ENCODE measurements at places on chromosomes 2 and 18. TPM values are rescaled to one million over a fixed set of nuclear protein-coding genes. Genes with fewer than 3 reads are reported as not detected.

PPP1R1C gene
- total RNA-seq, result 29.6 TPM

DNA sequence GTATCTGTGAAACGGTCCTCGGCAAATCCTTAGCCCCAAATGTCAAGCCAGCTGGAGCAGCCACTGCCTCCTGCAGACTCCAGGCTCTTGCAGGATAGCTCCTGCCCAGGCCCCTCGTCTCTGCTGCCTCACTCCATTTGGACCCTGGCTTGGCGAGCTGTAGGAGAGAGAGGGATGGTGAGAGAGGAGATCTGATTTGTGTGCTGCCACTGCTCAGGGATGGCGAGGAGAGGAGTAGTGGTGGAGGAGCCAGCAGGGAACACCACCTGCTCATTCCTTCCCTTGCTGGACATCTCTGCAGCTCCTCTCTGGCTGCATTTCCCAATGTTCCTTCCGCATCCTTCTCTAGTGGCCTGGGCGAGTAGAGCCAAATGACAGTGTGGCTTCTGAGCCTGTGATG is 109.1 kb upstream of the NCK2 start:
- DNase-seq, result no peak

- no peak for DNase-seq
Measured at GRCh38 chr18:56468396-56468795, 170.0 kb downstream of the TXNL1 start.

- DNase-seq, result no peak
Measured at GRCh38 chr2:165227571-165227970, 11.6 kb upstream of the SCN2A start.

GRCh38 chr2:169221745-169222369 is 140.5 kb downstream of the LRP2 start:
- DNase-seq, result no peak

GRCh38 chr18:46269275-46269674 is 165.1 kb downstream of the HAUS1 start:
- DNase-seq, result no peak

DNA sequence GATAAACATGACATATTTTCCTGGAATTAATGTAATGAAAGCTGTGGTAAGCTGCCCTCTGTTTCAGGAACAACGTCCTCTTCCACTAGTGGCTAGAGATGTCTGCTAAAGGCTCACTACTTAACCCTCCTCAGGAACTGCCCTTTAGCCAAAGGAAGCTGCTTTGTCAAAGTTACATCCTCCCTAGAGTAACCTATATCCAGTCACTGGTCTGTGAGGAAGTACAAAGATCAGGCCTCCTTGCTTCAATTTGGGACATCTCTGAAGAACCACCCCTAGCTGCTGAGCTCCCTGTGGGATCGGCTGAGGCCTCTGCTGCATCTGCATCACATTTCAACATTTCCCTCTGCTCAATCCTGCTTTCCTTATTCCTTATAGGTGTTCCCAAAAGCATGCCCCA is 107.8 kb downstream of the PRELID3A start:
- no peak for DNase-seq

DNA sequence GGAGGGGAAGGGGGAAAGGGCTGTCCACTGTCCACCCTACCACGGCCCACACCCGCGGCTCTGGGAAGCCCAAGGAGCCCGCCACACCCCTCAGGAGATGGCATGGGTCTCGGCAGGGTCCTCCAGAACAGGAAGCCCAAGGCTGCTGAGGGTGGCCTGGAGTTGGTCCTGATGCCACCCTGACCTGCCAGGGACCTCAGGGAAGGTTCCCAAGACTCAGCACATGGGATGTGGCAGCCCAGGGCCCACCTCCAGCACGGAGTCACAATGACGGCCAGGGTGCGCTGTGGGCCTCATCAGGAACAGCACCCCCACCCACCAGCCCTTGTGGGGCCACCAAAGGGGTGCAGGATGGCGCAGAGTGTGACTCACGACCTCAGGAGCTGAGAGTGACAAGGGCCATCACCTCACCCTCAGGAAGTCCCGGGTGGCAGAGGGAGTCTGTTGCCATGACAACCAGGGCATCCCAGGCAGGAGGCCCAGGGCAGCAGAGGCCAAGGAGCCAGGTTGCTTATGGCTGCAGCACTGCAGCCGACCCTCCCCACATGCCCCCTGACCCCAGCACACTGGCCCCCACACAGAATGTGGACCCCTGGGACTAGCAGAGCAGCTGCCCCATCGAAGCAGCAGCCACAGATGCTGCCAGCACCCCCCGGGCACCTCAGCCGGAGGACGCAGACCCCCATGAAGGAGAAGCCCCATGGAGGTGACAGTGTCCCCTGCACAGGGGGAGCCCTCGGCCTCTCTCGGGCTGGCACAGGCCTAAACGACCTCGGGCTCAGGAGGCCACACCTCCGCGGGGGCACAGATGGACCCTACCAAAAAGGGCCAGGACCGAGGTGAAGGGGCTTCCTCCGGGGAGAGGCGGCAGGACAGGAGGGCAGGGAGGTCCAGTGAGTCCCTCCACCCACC is 34.3 kb downstream of the KIF1A start:
- peak; percentile 68 for DNase-seq

DNA sequence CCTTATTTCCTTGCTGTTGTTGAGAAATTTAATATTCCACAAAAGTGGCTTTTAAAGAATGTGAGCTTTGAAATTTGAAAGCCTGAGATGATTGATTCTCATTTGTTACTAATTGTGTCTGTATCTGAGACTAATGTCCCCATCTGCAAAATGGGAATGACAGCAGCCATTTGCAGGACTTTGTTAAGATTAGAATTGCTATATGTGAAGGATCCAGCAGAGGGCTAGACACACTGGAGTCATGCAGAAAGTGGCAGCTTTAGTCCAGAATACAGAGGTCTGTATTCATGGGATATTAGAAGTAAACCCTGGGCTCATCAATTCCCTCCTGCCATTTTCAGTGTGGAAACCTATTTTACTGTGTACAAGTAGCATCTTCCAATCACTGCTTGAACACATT is 296.5 kb upstream of the GYPC start:
- DNase-seq, result no peak

- DNase-seq, result no peak
Measured at GRCh38 chr2:15494877-15495276, 66.3 kb downstream of the NBAS start.
